Gastroesophageal sphincter (tissue), 4 donors: ENCODE measurements at places on chromosomes 3 and 15. TPM values are rescaled to one million over a fixed set of nuclear protein-coding genes. Genes with fewer than 3 reads are reported as not detected.

GRCh38 chr15:36186376-36186775, 393.1 kb upstream of the CDIN1 start:
- H3K27me3 ChIP-seq = no peaks in the 10 kb centered on the region
- no peaks in the 10 kb centered on the region for H3K4me1 ChIP-seq
- no peak for ATAC-seq

- no peak overlapping the region for H3K27ac ChIP-seq
- no peaks in the 10 kb centered on the region for H3K4me1 ChIP-seq
- H3K4me3 ChIP-seq = no peak overlapping the region
- no peaks in the 10 kb centered on the region for H3K27me3 ChIP-seq
- H3K36me3 ChIP-seq = no peaks in the 10 kb centered on the region
These were observed 164.0 kb downstream of the CHST2 start for GRCh38 chr3:143283432-143284128.

- peaks cover 41% of the 10 kb centered on the region for H3K4me1 ChIP-seq
- H3K27ac ChIP-seq = peak within 1 kb of the TSS; percentile 62
- H3K27me3 ChIP-seq = no peaks in the 10 kb centered on the region
- H3K36me3 ChIP-seq = peaks cover 29% of the 10 kb centered on the region
- ATAC-seq = peak; percentile 92
These were observed at the start of gene ACOX2 for GRCh38 chr3:58536501-58537411. Gene ACOX2 (minus strand): TSS chr3:58537190. CDS start chr3:58535106, 2,084 bp downstream.

DNA sequence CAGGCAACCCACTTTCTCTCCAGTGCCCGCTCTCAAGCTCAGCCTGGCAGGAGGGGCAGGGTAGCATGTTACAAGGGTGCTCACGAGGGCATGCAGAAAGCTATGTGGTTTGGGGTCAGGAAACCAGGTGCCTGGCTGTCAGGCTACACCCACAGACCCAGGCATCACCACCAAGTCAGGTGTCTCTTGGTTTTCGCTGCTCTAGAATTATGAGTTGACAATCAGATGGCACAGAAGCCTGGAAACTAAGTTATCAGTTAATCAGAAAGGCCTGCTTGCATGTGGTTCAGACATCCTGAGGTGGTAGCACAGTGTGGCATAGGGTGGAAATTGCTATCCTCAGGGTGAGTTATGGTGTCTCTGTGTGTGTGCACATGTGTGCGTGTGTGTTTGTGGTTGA, 16.2 kb upstream of the CCR9 start:
- H3K27ac ChIP-seq = no peak overlapping the region
- H3K36me3 ChIP-seq = no peaks in the 10 kb centered on the region
- H3K4me1 ChIP-seq = no peaks in the 10 kb centered on the region
- ATAC-seq = no peak
- no peak overlapping the region for H3K4me3 ChIP-seq

The GMPPB gene
- 17.3 TPM for total RNA-seq

The ZWILCH gene
- total RNA-seq = 6.0 TPM
